ENCODE measurements at places on chromosomes 12 and 14.

DNA sequence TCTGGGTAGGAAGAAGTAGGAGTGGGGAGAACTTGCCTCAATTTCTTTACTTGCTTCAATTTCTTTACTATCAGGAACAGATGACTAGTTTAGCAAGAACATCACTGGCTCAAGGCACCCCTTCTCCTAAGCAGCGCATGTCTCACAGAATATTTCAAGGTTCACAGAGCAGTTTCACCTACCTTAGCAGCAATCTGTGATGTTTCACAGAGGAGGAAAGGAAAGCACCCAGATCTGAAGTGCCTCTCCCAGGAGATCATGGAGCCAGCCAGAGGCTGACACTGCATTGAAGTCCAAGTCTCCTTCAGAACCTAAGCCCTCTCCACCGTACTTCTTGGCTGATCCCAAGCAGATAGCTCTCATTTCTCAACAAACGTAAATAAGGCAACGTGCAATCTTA, 118.7 kb upstream of the PCED1B start:
- no peak for DNase-seq

- DNase-seq, result no peak
Measured at GRCh38 chr14:22448035-22448904, 140.8 kb downstream of the DAD1 start.

DNA sequence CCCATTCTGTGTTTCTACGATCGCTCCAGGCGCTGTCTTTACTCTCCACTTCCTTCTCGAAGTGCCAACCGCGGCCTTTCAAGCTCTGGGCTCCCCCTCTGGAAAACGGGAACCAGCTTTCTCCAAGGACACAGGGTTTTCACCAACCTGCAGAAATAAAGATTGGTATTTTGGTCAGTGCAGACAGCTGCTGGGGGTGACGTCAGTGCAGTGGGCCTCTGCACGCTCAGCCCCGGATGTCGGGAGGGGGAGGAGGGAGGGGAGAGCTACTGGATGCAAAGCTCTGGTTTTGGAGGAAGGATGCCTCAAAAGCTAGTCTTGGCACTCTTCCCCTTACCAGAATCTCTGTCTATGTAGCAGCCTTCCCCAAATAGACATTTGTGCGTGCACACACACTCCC, 19.9 kb downstream of the HRK start:
- DNase-seq, result peak; percentile 29

- no peak for DNase-seq
Measured at GRCh38 chr12:117884161-117884560, 84.6 kb downstream of the KSR2 start.

- DNase-seq, result peak; percentile 91
Measured at GRCh38 chr14:23302290-23303225, at the start of gene PPP1R3E. Gene PPP1R3E (minus strand): TSS chr14:23302859. CDS start chr14:23302576, 283 bp downstream.

GRCh38 chr12:61490526-61491498, 769.4 kb upstream of the USP15 start:
- no peak for DNase-seq

DNA sequence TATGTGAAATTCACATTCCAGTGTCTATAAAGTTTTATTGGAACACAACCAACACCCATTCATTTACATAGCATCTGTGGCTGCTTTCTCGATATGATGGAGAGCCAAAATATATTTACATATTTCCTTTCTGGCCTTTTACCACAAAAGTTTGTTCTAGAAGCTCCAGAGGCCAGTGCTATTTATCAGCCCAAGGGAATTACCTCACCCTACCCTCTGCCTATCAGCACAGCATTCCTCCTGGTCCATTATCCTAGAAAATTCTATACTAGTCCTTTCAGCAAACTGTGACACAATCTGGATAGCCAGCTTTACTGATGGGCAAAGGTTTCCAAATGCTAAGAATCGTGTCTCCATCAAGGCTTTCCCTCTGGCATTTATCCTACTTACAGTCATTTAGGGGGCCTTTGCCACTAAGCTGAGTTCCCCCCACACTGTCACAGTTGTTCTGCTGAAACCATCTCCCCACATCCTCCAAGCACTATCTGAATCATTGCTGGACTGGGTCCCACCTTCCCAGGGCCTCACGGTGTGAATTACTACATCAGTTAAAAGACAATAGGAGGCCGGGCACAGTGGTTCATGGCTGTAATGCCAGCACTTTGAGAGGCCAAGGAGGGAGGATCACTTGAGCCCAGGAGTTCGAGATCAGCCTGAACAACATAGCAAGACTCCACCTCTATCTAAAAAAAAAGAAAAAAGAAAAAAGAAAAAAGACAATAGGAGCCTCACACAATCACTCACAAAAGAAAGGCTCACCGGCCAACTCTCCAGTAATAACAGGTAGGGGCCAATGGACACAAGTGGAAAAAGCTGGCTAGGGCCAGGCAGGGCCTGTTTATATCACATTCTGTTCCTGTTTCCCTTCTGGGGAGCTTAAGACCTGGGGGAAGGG, 12.1 kb downstream of the SYNE3 start:
- DNase-seq, result no peak

DNA sequence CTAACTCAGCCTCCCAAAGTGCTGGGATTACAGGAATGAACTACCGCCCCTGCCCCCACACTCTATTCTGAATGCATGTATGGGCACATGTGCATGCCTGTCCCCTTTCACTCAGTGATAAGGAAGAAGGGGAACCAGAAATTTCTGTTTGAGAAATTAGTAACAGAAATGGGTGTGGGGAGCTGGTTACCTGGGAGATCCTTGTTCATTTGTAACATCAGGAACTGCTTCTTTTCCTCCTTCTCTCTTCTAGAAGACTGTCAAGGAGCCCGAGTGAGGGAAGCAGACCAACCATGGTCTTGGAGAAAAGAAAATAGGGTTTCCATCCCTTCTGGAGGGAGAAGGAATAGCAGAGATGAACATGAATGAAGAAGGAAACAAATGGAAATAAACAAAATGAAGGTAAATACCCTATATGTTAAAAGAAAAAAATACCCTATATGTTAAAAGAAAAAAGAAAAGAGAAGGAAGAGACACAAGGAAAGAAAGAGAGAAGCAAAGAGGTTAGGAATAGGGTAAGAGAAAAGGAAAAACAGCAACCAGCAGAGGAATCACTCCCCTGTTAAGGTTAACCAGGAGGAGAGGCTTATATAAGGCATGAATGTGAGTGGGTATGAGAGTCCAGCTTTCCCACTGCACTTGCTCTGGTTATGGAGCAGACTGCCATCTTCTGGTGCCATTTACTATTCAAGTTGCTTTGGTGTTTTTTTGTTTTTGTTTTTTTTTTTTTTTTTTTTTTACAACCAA, 3.3 kb downstream of the PPP1R3E start:
- DNase-seq, result no peak

- DNase-seq, result no peak
Measured at GRCh38 chr12:20492251-20492760, 124.0 kb downstream of the PDE3A start.

DNA sequence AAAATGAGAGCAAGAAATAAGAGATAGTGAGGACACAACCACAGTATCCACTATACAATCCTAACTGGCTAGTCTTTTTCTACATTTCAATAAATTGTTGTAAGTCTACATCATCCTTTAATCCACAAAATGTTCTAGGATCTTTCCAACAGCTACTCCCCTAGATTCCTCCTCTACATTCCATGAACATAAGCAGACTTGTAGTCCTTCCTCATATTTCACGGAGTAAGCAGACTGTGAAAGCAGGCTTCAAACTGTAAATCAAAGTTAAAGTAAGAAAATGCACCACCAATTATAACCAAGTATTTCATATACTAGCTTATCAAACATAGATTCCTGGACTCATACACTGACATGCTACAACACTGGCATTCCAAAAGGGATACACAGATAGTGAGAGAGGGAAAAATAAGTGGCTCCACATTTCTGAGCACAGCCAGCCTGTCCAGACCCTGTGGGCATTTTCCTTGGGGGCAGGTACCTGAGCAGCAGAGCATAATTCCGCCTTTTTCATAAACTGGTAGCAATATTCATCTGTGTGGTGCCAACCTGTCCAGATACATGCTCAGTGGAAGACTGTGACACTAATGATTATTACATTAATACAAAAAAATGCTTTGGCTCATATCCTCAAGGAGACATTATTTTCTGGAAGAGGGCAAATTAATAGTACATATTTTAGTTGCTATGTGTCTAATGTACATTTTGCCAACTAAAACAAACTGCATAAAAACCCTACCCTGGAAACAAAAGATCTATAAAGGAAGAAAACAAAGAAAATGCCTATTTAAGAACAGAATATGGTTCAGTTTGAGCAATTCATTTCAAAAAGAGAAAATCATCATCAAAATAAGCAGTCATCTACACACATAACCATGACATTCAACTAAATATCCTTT, 113.3 kb upstream of the FSCB start:
- no peak for DNase-seq

GRCh38 chr12:88242571-88242925, 100.4 kb downstream of the TMTC3 start:
- no peak for DNase-seq

DNA sequence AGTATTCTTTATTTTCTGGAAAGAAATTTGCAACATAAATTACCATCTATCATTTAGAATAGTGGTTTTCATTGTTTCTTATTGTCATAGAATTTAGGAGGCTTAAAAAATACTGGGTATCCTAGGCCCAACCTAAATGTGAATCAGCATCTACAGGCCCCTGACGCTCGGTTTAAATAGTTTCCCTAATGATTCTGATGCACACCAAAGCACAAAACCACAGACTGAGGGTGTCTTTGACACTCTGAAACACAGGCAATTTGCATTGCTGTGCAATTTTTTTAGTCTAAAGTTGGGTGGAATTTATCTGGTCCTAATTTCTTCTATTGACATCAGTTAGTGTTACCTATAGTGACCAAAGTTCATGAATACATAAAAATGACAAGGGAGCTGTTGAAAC, 87.6 kb upstream of the SSTR1 start:
- DNase-seq, result no peak

- DNase-seq, result no peak
Measured at GRCh38 chr12:66331814-66332213, 29.5 kb downstream of the HELB start.

DNA sequence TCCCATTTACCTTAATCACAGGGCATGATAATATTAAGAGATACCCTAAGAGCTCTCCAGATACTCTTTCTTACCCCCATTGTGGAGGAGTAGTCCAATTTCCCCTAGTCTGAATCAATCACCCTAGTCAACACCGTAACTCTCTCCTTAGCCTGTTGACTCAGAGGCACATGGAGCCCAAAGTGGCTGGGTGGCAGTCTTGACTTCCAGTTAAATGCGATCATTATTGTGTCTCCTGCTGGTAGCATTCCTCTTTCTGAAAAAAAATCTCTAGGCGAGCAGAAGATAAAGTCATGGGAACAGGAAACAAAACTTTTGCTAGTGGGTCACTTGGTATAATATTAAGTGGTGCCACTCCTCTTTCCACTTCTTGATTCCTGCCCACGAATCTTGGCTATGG, 46.4 kb downstream of the EMP1 start:
- DNase-seq, result no peak

- DNase-seq, result no peak
Measured at GRCh38 chr12:1527789-1528188, 66.6 kb downstream of the FBXL14 start.

GRCh38 chr12:54259194-54260011, 20.5 kb downstream of the CBX5 start:
- DNase-seq, result peak; percentile 38

DNA sequence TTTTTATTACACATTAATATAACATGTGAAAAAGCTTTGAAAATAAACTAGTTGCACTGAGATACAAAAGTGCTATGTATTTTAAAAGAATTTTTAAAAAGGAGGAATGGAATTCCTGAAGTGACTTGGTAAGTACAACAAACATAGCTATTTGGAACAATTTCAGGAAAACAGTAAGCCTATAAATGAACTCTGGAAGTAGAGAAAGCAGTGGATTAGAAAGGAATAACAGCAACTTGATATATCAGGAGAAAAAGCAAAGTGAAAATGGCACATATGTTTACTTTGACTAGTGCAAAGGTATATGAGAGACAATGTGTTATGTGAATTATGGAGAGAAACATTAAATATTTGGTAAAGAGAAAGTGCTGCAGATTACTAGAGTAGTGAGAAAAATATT, 811.7 kb downstream of the C12orf50 start:
- no peak for DNase-seq

DNA sequence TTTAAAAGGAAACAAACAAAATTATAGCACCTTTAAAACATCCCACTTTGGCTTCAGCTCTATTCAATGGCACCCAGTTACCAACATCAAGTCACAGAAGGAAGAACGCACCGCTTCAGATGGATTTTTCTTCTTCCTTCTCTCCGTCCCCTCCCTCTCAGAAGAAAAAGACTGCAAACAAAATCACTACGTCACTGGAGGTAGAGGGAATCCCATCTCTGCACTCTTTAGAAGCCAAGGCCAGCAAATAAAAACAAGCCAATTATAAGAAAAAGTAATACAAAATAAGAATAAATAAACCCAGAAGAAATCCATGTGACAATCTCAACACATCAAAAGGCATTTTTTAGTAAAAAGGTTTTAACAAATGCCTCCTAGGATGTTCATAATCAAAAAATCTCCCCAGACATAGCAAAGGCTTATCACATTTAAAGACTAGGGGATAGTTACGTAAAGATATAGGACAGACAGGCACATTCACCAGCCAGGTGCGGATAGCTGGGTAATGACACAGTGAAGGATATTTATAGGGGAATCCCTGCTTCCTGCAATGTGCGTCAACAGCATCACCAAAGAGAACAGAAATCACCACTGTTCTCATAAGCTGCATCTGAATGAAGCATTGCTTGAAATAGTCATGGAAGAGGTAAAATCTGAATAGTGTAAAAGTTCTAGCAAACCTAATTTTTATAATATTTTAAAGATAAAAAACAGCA, 89.4 kb downstream of the R3HDM2 start:
- no peak for DNase-seq

GRCh38 chr12:25793196-25793595, 165.3 kb upstream of the RASSF8 start:
- no peak for DNase-seq

DNA sequence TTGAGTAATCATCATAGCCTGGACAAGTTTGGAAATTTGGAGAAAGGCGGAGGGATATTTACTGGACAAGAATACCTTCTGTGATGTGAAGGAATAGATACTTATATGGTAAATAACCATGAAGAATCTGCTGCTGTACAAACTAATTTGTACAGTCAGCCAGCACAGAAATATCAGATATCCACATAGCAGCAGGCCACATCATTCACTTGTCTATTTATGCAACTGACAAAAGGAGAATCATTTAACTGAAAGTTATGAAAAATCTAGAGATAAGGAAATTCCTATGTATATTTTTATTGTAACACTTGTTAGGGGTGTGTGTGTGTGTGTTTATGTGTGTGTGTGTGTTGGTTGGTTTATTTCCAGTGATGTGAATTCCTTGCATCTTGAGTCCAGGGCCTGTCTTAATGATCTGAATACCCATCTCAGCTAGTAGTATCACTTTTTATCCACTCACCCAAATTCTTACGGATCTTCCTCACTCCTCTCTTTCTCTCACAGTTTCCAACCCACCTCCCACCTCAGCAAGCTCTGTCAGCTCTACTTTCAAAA, 10.5 kb upstream of the LRIG3 start:
- no peak for DNase-seq

- DNase-seq, result no peak
Measured at GRCh38 chr12:129423041-129423580, 480.7 kb downstream of the TMEM132D start.

All from stimulated activated CD4-positive, alpha-beta T cell treated with anti-CD3 and anti-CD28 coated beads, TNF-alpha, amount 100 ng/mL, for 24 hours (primary cell).